Stimulated activated CD8-positive, alpha-beta memory T cell treated with anti-CD3 and anti-CD28 coated beads, Interleukin-7, amount 100 ng/mL, for 1 hour (primary cell): ENCODE measurements at places on chromosomes 4 and X.

DNA sequence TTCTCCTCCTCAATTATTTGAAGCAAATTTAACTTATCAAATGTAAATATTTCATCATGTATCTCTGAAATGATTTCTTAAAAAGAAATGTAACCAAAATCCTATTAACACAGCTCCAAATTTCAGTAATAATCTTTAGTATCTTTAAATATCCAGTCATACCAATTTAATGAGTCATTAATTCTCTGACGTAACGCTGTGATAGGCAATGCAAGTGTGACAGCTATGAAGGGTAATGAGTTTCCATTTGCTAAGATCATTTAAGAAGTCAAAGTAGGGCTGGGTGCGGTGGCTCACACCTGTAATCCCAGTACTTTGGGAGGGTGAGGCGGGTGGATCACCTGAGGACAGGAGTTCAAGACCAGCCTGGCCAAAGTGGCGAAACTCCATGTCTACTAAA is 15.6 kb downstream of the RPS3A start:
- no peak for DNase-seq

DNA sequence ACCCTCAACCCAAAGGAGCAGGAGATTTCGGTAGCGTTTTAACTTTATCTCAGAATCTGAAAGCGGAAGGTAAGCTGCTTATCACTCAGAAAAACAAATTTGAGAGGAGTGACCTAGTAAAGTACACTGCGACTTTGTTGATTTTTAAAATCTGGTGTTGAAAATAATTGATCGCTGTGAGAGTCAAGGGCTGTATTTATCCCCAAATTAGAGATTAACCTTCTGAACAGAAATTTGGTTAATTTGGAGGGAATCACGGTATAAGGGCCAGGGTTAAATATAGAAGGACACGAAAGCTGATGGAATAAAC is 212 bp downstream of the CLCN4 start:
- no peak for DNase-seq

GRCh38 chr4:175671491-175671934 is 140.6 kb downstream of the GPM6A start:
- DNase-seq, result no peak

DNA sequence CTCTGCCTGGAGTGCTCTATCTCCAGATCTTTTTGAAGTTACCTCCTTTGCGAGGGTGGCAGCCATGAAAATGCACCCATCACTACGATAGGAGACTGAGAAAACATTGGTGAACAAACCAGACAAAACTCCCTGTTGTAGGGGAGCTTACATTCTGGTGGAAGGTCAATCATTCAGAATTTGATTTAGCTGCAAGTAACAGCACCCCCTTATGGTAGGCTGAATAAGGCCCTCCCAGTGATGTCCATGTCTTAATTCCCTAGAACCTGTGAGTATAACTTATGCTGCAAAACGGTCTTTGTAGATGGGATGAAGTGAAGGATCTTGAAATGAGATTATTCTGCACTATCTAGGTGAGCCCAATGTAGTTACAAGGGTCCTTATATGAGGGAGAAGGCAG is 5.6 kb upstream of the TEC start:
- no peak for DNase-seq

DNA sequence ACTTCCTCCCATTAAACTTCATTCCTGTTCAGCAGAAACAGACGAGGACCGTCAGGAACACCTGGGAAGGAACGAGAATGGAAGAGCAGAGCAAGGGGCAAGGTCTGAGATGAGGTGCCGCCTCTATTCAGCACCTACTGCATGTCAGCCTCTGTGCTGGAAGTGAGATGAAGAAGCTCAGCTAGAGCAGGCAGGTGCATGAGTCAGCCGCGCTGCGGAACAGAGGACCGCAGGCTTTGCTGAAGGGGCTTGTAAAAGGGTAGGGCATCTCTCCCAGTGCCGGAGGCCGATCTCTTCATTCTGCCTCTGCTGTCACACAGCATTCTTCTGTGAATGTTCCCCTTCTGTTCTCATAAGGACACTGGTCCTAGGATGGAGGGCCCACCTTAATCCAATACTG is 6.1 kb upstream of the ABLIM2 start:
- DNase-seq, result no peak

- no peak for DNase-seq
These were observed 275.4 kb downstream of the ARHGAP10 start for GRCh38 chr4:148007314-148007760.

GRCh38 chr4:155179216-155179615 is 29.2 kb upstream of the NPY2R start:
- no peak for DNase-seq

DNA sequence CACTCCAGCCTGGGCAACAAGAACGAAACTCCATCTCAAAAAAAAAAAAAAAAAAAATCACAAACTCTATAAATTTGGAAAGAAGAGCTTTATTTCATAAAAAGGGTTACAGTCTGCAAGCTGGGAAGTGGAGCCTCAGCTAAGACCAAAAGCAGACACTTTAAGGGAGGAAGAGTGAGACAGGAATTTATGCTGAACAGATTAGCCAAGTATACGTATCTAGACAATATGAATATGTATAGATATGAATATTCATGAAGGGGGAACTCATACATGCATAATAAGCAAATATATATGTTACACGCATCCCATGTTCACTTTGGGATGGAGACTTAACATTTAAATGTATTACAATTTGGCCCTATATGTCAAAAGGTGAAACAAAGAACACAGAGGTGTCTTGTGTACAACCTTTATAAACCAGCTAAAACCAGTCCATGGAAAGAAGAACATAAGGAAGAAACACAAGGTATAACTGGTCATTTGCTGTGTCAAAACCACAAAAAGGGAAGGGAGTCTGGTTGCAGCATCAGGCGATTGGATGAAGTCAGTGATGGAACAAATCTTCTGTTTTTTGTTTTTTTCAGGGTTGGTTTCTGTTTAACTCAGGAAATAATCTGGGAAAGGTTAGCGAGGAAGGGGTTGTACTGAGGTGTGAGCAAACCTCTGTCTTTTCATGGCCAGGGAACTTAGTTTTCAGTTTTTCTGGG is 130.0 kb upstream of the MAOA start:
- no peak for DNase-seq

DNA sequence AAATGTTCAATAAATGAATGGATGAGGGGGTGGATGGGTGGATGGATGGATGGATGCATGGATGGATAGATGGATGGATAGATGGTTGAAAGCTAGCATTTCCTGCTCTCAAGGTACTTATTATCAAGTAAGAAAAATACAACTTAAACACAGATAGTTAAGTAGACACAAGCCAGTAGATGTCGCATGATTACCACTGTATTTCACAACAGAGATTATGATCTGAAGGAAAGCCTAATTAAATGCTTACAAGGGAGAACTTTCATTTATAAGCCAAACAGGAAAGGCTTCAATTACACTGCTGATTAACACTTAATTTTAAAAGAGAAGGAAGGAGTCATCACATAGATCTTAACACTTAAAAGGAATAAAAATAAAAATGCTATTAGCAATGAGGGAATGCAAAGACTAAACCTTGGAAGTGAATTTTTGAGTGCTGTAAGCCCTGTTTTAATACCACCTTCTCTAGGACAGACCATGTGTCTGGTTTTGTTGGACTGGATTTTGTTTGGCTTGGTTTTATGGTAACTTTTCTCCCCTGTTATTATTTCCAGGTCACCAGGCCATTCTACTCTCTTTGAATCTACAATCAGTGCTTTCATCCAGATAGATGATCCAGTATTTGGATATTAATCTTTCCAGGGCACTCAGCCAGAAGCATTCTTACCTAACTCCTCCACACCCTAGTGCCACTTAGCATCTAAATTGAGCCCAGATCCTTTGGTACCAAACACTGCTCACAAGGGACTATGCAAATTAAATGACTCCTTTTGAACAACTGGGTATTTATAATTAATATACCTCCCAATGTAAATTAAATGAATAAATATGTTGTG is 75.5 kb upstream of the SLC39A8 start:
- no peak for DNase-seq

- DNase-seq, result no peak
These were observed 81.2 kb downstream of the LDB2 start for GRCh38 chr4:16817286-16817685.

- no peak for DNase-seq
These were observed 45.6 kb downstream of the COL25A1 start for GRCh38 chr4:109256818-109257217.

GRCh38 chr4:30258949-30259348 is 461.2 kb upstream of the PCDH7 start:
- DNase-seq, result no peak

- no peak for DNase-seq
These were observed 7.9 kb downstream of the TADA2B start for GRCh38 chr4:7051144-7051495.

DNA sequence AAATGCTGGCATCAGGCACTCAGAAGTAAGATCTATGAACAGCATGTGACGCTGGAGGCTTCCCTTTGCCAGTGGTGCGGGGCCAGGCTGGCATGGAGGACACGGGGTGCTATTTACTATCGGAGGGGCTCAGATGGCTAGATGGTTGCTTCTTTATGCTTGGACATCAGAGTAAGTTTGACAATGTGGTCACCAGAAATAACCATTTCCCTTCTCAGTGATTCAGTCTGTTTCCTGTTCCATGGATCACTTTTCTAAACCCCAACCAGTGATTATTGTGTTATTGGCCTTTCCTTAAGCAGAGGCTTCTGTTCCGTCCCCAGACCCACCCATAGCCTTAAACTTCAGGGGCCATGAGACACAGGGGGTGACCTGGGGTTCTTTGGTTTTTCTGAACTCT is 55.4 kb upstream of the DHX15 start:
- no peak for DNase-seq

DNA sequence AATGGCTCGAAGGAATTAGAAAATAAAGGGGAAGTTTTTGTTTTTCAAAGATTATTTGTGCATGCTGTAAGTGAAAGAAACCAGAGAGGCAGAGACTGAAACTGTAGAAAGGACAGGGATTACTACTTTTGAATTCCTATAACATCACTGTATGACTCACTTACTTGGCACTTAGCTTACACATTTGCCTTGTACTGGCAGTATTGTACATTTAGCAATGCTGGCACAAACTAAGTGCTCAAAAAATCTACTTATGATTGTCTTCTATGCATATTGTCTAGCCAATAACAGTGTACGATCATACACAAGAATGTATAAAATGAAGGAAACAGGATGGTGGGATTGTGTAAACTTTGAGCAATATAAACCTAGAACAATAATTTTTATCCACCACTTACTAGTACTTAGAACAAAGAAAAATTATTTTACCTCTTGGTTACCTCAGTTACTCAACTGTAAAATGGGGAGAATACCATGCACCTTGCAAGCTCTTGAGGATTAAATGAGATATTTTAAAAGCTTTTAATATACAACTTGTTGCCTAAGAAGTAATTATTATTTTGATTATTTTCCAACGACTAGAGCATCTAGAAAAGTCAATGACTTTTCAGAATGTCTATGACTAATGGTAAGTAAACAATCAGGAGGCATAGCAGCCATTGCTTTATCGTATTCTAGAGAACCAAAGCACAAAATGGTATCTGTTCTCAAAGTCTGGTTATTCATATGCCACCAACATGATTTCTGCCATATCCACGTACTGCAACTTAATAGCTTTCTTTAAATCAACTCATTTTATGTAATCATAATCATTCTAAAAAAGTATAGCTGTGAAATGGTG is 4.7 kb downstream of the FAM120C start:
- DNase-seq, result no peak

GRCh38 chrX:127302841-127303240 is 483.3 kb downstream of the PRR32 start:
- no peak for DNase-seq

- DNase-seq, result no peak
These were observed 115.1 kb downstream of the CAMK2D start for GRCh38 chr4:113646442-113646822.

- DNase-seq, result no peak
These were observed 7.4 kb downstream of the SNCA start for GRCh38 chr4:89829470-89830138.

GRCh38 chr4:114870987-114871386 is 242.4 kb downstream of the NDST4 start:
- no peak for DNase-seq

DNA sequence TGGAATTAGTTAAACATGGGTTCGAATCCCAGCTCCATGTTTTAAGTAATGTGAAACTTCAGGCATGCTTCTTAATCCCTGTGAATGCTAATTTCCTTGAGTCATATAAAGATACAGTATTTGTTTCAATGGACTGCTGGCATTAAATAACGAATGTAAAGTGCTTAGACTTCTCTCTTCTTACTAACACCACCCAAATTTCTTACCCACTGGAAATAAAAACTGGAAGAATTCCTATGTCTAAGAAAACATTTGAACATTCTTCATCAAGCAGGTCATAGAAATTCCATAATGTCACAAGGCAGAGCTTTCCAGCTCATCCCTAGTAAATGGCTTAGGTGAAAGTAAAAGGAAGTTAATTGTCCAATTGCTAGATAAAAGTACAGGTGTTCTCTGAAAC is 172.5 kb downstream of the ANK2 start:
- DNase-seq, result no peak

- no peak for DNase-seq
These were observed 203.8 kb downstream of the ADGRA3 start for GRCh38 chr4:22312113-22312512.

DNA sequence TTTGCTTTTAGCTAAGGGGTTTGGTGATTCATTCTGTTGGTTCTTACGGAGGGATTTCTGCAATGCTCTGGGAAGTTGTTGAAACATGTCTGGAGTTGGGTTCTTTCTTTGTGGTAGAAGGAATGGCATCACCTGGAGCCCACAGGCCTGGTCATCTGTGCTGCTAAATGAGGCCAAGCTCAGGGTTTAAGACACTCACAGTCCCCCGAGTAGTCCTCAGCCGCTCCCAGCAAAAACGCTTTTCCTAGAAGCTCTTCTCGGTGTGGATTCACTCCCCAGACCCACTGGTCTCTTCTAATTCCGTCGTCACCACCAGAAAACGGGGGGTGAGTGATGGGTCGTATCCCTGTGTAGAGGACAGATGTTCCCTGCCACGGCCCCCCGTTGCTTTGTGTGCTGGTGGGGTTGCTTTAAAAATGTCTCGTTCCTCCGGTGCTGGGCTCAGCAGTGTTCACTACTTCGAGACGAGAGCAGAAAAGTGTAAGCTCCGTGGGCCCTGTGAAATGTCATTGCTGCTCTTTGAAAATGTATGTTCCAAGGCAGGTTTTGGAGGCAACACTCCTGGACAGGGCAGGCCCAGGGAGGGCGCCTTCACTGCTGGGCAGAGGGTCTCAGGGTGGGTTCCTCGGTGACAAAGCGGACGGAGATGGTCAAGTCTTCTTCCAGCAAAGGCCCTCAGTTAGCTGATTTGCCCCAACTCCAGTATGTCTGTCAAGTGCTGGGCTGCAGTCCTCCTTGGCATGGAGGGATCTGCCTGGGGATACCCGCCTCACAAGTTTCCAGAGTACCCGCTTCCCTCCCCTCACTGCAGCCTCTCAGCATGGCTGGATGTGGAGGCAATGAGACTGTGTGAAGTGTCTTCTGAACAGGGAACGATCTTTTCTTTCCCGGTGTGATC is 37.3 kb downstream of the PSAPL1 start:
- no peak for DNase-seq
